ENCODE measurements at places on chromosomes 12 and 14.

GRCh38 chr14:56262530-56262929 is 144.3 kb downstream of the PELI2 start:
- no peak for DNase-seq

GRCh38 chr12:43407816-43408645 is 144.0 kb downstream of the ADAMTS20 start:
- DNase-seq, result no peak

DNA sequence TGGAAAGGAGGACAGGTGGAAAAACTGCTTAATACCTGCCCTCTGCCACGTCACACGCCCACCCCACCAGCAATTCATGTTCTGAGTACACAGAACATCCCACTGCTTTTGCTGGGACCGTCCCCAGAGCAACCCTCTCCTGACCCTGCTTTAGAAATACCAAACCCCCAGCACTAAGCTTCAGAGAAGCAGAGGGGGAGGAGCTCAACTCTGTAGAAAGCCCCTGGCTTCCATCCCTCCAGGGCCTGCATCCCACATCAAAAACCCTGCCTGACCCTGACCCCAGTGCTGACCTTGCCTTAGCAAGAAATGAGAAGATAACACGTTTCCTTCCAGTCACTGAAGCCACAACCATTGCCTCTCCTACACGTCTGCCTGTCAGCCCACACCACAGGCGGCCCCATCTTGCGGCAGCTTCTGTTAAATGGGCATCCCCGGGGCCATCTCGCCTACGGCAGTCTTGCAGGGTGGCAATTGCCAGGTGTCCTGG is 19.7 kb downstream of the VDR start:
- peak; percentile 33 for DNase-seq

- DNase-seq, result no peak
Observed at GRCh38 chr12:31369712-31370521, 44.0 kb upstream of the SINHCAF start.

GRCh38 chr12:27723212-27723611 is 12.6 kb downstream of the MRPS35 start:
- no peak for DNase-seq

DNA sequence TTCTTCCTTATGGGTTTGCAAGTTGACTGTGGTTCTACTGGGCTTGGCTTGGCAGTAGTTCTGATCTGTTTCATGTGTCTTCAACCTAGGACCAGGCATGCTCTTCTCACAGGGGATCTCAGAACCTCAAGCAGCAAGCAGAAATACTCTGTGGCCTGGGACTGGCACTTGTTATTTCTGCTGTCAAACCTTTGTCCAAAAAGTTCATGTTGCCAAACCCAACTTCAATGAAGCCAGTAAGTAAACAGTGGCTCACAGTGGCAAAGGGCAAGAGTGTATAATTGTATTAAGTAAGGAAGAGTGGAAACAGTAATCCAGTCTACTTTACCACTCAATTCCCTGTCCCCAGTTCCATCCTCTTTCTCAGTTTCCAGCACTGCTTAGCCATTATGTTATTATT is 15.7 kb upstream of the HMGA2 start:
- DNase-seq, result no peak

GRCh38 chr14:74018174-74018585 is 908 bp downstream of the ENTPD5 start:
- DNase-seq, result peak; percentile 41

- DNase-seq, result no peak
Observed at GRCh38 chr12:82440885-82441284, 82.6 kb downstream of the METTL25 start.

DNA sequence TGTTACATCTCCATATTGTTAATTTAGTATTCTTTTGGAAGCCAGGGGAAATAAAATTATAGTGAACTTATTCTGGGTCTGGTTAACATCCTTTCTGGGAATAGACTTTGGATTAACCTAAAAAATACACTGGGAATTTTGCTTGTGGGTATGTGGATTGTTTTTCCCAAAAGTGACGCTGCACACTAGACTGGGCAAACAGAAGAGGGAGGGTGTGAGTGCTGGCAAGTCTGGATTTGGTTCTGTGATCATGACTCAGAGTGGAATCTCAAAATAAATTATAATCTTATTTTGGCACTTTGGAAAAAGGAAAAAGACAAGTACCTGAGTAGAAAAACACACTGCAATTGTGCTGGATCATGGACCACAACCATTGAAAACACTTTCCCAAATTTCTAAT is 15.2 kb upstream of the LUM start:
- DNase-seq, result no peak

All from inflammatory macrophage (primary cell).